ENCODE measurements at places on chromosomes 4 and X.
A peak's percentile ranks its signal among the peaks of the same experiment; 100 is the strongest.

- no peak for DNase-seq
These were observed 30.1 kb downstream of the KDM6A start for GRCh38 chrX:44903107-44903506.

GRCh38 chr4:16062601-16063000, 21.2 kb downstream of the PROM1 start:
- no peak for DNase-seq

DNA sequence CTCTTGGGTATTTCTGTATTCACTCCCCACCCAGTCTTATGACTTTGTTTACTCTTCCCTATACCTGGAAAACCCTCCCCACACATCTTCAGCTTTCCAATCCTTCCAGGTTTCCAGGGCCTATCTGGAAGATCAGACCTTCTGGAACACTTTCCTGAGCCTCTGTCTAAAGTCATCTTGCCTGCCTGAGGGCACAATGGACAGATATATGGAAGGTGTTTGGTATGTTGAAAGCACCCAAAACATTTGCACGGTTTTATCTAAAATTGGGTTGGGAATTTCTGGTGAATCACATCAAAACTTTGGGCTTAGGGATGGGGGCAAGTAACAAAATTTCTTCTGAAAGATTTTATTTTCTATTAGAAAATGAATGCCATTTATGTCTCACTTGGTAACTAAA, 16.0 kb downstream of the CLDN2 start:
- no peak for DNase-seq

- DNase-seq, result peak; percentile 34
These were observed 12.1 kb upstream of the TLR8 start for GRCh38 chrX:12894074-12895030.

DNA sequence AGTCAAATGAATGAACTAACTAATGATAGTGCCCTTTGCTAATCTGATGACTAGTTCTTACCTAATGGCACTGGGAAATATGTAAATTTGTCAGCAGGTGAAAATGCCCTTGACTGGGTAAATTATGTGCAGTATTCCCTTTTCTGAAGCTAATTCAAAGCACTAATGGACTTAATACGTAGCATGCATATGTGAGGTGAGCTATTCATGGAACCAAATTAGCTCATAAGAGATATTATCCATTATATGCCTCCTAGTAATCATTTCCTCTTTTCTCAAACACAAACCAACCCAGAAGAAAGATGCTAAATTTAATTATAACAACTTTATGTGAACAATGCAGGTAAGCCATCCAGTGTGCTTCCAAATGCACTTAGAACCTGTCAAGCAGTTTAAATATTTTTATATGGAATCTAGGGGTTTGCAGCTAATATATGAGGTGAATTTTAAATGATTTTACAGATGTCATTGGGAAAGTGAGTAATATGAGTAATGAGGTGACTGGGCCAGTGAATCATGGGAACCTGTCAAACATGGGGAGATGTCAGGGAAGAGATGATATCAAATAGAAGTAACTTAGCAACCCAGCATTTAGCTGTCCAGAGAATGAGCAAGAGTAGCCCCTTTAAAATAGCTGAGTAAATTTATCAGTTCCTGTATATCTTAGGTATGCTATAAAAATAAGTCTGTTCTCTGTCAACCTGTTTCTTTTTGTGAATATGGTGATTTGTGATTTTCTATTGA, 315.0 kb downstream of the AFF2 start:
- no peak for DNase-seq

GRCh38 chrX:135000516-135000915, 9.7 kb downstream of the SMIM10 start:
- no peak for DNase-seq

DNA sequence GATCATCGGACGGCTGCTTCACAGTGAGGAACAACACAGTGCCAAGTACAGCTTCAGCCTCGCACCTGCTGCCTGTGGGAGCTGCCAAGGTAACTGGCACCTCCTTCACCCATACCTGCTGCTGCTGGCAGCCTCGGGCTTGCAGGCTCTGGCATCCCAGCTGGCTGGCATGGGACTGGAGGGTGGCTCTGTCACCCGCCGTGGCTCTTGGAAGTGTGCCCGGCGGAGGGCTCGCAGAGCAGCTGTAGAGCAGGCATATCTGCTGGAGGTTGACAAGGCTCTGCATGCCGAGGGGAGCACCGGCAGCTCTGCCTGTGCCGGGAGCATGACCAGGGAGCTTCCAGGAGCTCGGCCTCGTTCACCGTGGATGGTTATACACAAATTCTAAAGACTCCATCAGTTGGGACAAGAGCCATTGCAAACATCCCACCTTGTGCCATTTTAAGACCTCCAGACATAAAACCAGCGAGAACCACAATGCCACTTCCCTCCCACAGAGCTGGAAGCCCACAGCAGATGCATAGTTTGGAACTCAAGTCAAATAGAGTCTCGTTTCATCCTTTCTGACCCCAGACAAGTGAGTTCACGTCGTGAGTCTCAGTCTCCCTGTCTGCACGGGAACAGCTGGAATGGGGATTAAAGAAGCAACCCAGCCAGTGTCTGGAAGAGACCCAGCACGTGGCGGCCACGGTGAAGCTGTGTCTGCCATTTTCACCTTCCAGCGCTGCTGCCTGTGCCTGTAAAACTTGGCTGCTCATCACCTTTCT, 84.3 kb upstream of the PSAPL1 start:
- DNase-seq, result no peak

DNA sequence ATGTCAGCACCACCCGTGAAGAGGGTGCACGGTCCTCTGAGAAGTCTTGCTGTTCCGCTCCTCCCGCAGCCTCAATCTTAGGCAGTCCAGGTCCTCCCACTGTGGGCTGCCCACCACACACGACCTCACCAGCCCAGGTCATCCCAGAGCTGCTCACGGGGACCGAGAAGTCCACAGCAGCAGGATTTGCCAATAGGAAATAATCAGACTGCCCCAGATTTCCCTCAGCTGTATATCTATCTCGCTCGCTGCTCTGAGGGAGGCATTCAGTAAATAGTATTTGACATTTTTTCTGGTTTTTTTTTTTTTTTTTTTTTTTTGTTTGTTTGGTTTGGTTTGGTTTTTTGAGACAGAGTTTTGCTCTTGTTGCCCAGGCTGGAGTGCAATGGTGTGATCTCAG, 83.8 kb downstream of the STOX2 start:
- no peak for DNase-seq

DNA sequence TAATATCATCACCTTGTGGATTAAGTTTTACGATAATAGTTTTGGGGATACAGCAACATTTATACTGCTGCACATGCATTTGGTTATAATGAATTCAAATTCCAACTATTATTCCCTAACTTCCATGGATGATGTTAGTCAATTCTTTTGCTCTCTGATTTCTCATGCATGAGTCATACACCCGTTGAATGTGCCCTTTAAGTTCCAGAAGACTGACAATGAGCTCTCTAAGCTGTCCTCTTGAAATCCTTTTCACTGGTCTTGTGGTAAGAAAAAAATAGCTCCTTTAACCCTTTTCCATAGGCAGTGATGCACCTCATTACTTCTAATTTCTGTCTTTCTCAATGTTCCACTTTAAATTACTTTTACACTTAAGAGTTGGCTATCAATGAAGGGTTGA, 1095.2 kb upstream of the POU3F4 start:
- DNase-seq, result no peak

DNA sequence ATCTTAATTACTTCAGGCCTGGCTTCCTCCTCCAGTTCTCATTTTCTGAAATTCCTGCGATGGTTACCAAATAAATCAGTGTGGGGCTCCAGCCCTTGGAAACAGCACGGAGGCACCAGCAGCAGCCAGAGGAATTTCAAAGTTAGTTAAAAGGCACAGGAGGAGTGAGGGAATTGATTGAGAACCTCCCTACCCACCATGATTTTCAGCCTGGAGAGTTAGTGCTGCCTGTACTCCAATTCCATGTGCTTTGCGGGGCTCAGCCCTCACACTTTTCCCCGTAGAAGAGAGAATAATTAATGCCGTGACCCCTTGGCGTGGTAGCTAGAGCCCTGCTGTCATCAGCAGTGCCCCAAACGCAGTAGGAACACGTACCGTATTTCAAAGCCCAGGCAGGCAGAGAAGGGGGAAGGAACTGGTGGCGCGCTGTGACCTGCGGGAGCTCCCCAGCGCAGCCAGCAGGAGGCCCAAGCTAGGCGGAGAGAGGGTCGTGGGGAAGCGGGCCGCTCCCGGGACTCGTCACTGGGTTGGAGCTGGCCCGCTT, 84.0 kb upstream of the IGFBP7 start:
- DNase-seq, result no peak

GRCh38 chrX:93319609-93320008, 353.8 kb downstream of the NAP1L3 start:
- DNase-seq, result no peak

DNA sequence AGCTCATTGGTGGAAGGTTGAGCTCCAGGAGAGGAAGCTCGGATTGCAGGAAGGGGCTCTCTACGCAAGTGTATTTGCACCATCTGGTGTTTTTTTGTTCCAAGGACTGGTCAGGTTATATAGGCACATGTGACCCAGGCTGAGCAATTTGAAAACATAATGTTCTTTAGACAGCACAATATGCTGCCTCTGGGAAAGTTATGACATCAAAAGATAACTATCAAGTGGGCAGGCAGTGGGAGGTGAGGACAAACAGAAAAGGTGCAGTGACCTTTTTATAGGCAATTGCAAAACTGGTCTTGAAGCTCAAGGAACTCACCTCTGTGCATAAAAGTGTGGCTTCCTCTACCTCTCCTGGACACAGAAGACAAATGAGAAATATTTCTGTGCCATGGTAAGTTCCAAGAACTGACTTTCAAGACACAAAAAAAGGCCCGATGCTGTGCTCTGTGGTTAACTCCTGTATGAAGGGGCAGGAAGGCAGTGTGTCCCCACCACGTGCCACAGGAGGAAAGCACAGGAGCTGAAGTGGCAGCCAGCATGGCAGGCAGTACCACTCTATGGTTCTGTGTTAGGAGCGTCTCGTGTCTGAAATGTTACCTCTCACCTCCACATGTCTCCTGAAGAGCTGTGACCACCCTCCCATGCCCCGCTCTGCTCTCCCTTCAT, 128.6 kb downstream of the SHROOM3 start:
- no peak for DNase-seq

- DNase-seq, result no peak
These were observed 126.0 kb upstream of the PAQR3 start for GRCh38 chr4:79065262-79065661.

- DNase-seq, result no peak
These were observed 48.1 kb downstream of the NPY1R start for GRCh38 chr4:163284304-163284703.

GRCh38 chrX:47209508-47210238, 8.8 kb upstream of the CDK16 start:
- no peak for DNase-seq

- no peak for DNase-seq
These were observed 32.7 kb downstream of the NFKB1 start for GRCh38 chr4:102533904-102534303.

Measured in CD4-positive, alpha-beta T cell treated with Interleukin-21 for 1 hour (primary cell).